ENCODE measurements at places on chromosomes 12 and 14.

GRCh38 chr12:120759591-120760348, 34.1 kb downstream of the ACADS start:
- no peak for DNase-seq

- no peak for DNase-seq
Measured at GRCh38 chr14:100540141-100540925, 46.9 kb downstream of the BEGAIN start.

DNA sequence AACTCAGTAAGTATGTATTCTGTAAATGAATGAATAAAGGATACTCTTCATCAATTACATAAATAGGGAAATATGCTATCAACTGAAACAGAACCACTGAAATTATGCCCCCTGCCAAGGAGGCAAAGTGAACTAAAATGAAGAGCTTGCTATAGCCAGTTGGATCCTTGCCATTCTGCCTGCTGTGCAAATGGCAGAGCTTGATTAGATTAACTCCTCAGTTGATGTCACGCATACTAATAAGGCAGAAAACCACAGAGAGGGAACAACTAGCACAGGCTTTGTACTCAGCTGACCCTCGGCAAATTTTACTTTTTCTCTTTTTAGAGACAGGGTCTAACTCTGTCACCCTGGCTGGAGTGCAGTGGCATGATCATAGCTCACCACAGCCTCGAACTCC, 36.7 kb upstream of the FERMT2 start:
- DNase-seq: no peak

GRCh38 chr14:87491816-87492215, 501.2 kb downstream of the GALC start:
- no peak for DNase-seq

DNA sequence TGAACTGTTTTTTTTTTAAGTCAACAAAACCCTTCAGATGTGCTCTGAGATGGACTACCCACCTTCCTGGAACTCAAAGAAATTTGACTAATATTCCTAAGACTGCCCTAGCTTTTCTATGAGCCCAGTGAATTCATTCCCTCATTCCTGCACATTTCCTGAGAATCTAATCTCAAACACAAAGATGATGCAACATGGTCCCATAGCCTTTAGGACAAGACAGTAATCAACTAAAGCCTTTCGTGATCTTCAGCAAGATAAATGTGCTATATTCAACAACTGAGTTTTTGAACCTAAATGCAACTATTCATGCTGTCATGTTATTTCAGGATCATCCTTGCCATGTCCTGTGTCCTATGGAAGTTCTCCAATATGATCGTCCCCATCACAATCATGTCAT, 5.0 kb downstream of the SETD3 start:
- DNase-seq: no peak

GRCh38 chr14:85883966-85884365, 354.0 kb downstream of the FLRT2 start:
- DNase-seq: no peak

GRCh38 chr14:38915125-38915524, 187.9 kb downstream of the SEC23A start:
- DNase-seq: no peak

- no peak for DNase-seq
Measured at GRCh38 chr12:55865327-55865726, 22.6 kb upstream of the MMP19 start.

DNA sequence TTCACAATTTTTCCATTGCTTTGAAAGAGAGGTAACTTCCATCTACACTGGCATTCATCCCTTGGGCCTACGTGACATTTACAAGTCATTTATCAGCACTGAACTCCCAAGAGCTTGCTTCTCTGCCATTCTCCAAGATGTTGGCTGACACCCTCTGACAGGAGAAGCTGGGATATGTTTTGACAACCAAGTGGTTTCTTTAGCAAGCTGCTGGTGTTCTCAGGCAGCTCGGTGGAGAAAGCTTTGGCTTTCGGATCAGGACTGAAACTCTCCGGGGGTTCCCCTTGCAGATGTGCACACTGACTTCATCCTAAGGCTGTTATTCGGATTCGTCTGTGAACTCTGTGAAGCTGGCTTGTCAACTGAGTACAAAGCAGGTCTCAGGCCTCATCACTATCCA, 15.7 kb downstream of the KCNA5 start:
- no peak for DNase-seq

GRCh38 chr14:97217111-97217885, 420.1 kb downstream of the VRK1 start:
- no peak for DNase-seq

- DNase-seq: no peak
Measured at GRCh38 chr14:81315341-81315740, 84.8 kb downstream of the STON2 start.

DNA sequence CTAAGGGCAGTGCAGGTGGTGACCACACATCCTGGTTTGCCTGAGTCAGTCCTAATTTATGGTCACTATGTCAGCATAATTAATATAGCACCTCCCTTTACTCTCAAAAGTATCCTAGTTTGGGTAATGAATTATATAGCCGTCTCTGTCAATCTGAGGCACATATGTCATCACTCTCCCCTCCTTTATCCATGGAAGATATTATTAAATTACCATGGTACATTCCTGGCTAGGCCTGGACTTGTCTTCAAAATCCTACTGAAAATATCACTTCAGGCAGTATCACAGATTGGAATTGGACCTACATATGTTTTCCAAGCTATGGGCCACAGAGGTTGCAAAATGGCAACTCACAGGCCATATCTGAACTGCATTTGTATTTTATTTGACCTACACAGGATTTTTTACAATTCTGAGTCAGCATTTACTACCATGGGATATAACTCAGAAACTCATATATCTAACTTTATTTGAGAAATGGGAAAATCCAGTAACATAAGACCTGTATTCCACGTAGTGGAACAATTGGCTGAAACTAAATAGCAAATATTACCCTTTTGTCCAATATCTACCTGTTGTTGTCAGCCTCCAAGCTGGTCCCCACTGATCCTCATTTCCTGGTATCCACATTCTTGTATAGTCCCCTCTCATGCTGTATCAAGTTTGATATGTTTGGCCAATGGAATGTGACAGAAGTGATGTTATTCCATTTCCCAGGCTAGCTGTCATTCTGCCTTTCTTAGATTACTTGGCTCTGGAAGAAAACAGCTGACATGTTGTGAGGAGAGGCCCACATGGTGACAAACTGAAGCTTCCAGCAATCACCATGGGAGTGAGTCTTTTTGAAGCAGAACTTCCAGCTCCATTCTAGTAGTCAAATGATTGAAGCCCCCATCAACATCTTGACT, 102.5 kb upstream of the MDM1 start:
- DNase-seq: no peak

DNA sequence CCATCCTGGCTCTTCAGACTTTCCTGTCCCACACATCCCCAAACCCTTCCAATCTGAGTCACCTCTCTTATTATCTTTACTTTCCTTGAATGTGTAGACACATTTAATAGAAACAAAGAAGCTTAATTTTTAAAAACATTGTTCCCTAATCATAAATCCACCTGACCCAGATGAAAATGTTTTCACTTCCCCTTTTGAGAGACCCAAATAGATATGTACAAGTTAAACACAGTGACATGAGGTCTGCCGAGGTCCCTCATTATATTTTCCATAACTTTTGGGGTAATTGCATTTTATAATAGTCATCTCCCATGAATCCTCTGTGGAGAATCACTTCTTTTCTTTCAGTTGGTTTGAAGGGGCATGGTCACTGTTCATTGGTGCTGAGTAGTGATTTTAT, 191.1 kb downstream of the GRIN2B start:
- no peak for DNase-seq

DNA sequence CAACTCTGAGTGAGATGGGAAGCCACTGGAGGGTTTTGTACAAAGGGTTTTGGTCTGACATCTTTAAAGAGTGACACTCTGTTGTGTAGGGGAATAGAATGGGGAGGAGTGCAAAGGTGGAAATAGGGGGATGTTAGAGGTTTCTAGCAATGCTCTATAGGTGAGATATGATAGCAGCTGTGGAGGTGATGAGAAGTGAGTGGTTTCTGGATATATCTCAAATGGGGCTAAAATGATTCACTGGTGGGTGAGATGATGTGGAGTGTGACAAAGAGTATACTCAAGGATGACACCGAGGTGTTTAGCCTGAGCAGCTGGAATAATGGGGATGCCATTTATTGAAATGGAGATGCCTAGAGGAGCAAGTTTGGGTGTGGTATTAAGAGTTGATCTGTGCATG, 426.4 kb downstream of the PCNX1 start:
- no peak for DNase-seq

DNA sequence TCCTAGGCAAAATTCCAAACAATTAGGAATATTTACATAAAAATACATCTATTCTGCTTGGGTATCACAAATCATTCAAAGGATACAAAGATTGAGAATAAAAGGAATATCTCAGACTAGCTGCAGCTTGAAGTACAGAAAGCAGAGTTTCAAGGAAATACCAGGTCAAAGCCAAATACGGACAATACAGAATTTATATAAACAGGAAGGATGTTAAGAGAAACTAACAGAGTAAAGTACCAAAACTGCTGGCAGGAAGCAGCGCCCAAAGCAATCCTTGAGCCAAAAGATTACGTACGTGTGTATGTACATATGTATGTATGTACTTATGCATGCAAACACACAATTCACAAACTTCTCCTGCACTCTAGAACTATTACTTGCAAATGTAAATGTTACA, 86.6 kb downstream of the PPP1R12A start:
- no peak for DNase-seq

DNA sequence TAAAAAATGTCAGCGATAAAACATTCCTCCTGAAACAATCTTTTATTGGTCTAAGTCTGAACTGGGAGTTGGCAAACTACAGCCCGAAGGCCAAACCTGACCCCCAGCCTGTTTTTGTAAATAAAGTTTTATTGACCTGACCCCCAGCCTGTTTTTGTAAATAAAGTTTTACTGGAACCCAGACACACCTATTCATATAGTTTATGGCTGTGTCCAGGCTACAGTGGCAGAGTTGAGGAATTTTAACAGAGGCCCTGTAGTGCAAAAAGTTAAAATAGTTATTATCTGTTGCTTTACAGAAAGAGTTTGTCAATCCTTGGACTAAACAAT, 12.1 kb upstream of the SCARB1 start:
- DNase-seq: no peak

- DNase-seq: no peak
Measured at GRCh38 chr14:37197421-37198272, at the start of gene MIPOL1. TSS of gene MIPOL1 (plus strand) at chr14:37197937. CDS start at chr14:37247889, 49,952 bp downstream.

GRCh38 chr12:107415071-107415470, 270.5 kb upstream of the PWP1 start:
- no peak for DNase-seq

DNA sequence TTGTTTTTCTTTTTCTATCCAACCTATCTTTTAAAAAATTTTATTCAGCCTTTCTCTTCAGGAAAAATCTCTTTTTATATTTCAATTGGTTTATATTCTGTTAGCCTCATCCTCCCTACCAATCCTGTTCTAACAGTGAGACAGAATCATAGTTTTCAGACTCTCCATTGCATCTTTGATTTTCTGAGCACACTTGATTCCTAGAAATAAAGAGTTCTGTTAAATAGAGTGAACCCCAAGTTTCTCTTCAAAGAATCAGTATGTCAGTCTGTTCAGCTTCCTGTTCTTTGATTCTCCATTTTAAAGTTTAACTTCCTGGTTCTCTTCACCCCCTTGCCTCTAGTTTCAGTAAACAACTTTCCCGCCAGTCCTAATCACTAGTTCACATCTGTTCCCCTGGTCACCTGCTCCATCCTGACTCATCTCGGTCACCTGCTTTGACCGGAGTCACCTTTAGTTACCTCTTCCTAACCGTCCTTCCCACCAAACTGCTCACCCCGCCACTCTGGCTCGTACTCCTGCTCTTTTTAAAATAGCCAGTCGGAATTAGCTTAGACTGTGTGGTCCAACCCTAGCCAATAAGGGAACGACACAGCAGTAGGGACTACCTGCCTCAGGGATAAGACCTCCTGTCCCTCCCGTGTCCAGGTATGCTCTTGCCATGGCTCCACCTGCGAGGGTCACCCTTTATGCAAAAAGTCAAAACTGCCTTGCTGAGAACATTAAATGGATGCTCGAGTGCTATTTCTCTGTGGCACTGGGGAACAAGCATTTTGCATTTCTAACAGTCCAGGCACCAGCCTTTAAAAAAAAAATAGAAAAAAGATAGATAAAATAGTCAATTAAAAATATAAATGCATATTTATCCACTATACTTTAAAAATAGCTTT, 48.4 kb downstream of the DDX51 start:
- no peak for DNase-seq

DNA sequence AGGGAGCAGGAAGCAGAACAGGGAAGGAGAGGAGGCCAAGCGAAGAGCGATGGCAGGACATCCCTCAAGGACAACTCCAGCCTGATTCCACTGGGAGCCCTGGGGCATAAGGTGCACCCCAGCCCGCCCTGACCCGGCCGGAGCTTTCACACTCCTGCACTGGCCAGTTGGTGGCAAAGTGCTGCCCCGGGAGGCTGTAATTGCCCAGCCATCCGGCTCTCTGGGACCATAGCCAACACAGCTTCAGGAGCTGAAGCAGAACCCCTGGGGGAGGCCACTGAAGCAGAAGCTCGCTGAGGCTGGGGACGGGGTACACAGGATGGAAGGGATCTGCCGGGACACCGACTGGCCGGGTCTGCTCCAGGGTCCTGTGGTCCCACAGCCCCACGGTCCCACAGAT, 41.9 kb upstream of the BEGAIN start:
- DNase-seq: no peak

Data from T follicular helper cell (primary cell).